ENCODE measurements at places on chromosomes 6 and 20.
A peak's percentile ranks its signal among the peaks of the same experiment; 100 is the strongest.

GRCh38 chr6:87181903-87182302, 26.5 kb downstream of the ZNF292 start:
- DNase-seq: no peak

- no peak for DNase-seq
Measured at GRCh38 chr6:128150376-128150775, 249.5 kb upstream of the THEMIS start.

GRCh38 chr6:125884634-125885371, 71.8 kb upstream of the HINT3 start:
- no peak for DNase-seq

DNA sequence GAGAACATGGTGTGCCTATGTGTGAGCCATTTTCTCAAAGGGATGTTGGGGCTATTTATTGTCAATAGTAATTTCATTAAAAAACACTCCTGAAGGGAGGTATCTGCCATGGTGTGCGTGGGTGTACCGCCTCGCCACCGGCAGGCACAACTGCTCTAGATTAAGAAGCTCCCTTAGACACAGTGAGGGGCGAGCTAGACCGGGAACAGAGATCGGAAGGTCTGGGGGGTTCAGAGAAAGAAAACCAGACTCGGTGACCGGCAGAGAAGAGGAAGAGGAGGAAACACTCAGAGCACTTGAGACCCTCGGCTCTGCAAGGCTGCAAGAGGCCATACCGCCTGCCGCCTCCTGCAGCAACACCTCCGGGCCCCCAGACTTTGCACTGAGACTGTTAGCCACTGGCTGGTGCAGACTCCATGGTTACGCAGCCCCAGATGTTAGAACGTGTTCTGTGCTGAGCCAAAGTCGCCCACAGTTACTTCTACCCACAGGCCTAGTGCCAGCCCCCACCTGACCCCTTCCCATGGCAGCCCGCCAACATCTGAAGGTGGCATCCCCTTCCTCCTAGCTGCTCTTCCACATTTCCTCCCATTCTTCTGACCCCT, 18.1 kb downstream of the PXDC1 start:
- no peak for DNase-seq

GRCh38 chr6:113031591-113032238, 684.6 kb downstream of the RFPL4B start:
- peak; percentile 4 for DNase-seq

- DNase-seq: no peak
Measured at GRCh38 chr20:35981969-35982368, 13.6 kb downstream of the CNBD2 start.

- DNase-seq: no peak
Measured at GRCh38 chr20:21391185-21391971, 5.9 kb downstream of the NKX2-4 start.

DNA sequence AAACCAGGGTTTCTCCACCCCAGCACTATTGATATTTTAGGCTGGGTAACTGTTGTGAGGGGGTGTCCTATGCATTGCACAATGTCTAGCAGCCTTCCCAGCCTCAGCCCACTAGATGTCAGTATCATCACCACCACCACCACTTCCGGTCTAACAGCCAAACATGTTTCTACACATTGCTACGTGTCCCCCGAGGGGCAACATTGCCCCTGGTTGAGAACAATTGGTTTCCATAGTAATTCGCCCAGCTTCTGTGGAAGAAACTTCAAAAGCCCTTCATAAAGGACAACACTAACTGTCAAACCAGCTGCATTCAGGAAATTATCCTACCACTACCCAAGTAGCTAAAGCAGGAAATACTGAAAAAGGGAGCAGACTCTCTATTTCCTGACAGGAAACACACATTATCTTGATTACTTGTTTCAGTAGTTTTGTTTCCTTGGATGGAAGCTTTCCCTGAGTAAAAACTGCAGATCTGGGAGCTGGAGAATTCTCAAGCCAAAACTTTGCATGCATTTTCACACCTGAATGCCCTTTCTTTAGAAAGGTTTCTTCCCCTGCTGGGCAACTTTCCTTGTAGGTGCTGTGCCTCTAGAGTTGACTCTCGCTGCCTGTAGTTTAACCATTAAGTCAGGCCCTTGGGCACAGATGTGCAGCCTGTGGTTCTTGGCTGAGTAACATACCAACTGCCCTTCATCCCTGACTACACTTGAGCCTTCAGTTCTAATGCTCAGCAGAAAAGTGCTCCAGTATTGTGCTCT, 23.6 kb downstream of the PKHD1 start:
- DNase-seq: no peak

GRCh38 chr20:35199740-35200139, 26.8 kb upstream of the MMP24 start:
- no peak for DNase-seq

DNA sequence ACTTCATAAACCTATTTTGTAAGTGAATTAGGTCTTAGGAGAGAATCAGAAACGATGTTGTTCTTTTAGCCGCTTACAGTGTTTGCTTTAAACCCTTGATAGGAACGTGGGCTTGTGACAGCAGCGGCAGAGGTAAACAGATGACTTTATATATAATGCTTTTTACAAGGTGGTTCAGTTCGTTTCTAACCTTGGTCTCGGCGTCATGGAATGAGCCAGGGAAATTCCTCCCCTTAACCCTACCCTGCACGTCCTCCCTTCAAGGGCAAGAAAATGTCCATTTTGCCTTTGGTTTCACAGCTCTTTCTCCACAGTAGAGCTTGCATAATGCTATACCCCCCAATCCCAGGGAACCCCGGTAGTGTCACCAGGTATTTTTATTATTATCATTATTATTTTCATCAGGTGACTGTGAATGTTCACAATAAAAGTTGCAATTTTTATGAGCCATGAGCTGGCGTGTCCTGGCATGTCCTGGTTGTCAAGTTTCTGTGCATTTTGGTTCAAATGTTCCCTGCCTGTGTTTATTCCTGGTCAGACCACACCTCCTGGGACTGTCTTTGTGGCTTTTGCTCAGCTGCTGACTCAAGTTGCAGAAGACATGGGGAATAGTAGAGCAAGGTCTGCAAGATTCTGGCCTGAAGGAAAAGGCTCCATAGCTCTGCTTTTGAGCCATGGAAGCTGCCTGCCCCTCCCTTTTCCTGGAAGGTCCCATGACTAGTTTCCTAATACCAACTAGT, 112.8 kb upstream of the BMP2 start:
- no peak for DNase-seq

GRCh38 chr20:4153251-4153650, 137.9 kb upstream of the RNF24 start:
- DNase-seq: no peak

GRCh38 chr6:3850451-3851203, 1.5 kb downstream of the FAM50B start:
- no peak for DNase-seq

- DNase-seq: no peak
Measured at GRCh38 chr6:38427492-38428210, 212.1 kb downstream of the BTBD9 start.

DNA sequence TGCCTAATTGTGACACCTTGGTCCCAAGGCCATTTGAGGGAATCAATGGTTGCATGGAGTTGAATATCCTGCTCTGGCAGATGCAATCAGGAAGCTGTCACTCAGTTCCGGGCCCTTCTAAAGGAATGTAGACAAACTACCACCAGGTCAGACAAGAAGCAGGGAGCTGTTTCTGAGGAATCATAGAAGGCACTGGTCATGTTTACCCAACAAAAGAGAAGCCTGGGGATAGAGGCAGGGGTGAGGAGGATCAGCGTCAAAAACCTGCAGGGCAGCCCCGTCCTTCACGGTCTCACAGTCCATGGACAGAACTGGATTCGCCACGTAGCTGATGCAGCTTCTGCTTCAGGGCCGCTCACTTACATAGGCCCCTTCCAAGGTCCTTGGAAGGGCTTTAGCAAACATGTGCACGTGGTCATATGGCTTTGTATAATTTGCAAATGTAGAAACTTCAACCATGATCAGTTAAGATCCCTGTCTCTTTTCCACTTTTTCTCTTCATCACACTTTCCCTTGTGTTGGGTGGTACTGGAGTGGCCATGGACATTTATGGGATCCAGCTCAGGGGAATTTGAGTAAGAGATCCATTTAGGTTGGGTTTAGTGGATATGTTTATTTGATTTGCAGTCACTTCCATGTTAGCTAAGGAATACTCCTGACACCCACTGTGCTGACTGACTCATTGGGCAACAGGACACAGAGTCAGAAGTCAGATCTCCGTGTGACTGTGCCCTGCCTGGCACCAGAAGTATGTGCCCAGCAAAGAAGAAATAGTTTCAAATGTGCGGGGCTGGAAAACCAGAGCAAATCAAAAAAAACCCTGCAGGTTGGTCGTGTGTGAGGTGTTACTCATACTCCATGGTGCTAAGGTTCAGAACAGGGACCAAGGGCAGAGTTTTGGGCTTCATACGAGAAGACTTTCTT, 60.0 kb upstream of the ZFAND3 start:
- no peak for DNase-seq

- no peak for DNase-seq
Measured at GRCh38 chr6:164478426-164478825, 831.0 kb downstream of the C6orf118 start.

DNA sequence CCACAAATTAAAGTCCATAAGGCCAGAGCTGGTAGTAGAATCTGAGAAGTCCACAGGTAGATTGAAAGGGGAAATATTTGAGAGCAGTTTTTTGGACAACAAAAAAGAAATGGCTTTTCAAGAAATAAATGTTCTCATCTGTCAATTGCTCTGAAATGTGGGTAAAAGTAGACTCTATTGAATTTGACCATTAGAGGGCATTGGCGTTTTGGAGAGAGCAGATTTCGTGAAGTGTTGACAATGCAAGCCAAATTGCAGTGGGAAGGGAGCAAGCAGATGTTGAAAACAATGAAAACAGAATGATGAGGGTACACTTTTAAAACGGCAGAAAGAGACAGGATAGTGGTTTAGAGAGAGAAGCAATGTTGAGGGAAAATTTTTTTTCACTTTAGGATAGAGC, 149.1 kb upstream of the FAM83B start:
- peak; percentile 10 for DNase-seq

GRCh38 chr6:106244931-106245330, 80.6 kb downstream of the ATG5 start:
- DNase-seq: no peak

- DNase-seq: no peak
Measured at GRCh38 chr20:50221501-50222308, 31.1 kb downstream of the CEBPB start.

DNA sequence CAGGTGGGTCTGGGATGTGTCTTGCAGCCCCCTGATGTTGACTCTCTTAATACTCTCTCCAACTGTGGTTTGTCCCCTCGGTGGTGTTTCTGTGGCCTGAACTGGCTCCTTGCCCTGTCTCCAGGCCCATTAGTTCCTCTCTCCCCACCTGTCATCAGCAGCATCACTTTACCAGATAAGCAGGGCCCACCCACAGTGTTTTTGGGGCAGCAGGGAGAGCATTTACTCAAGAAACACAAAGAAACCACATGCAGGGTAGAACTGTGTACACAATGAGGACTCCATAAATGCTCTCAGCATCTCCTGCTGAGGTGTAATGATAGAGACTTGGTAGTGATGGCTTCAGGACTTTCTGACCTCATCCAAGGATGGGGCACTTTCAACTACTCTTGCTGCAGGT, 20.2 kb upstream of the MRPS18A start:
- DNase-seq: no peak

- DNase-seq: no peak
Measured at GRCh38 chr6:132330759-132331158, 70.5 kb downstream of the MOXD1 start.

DNA sequence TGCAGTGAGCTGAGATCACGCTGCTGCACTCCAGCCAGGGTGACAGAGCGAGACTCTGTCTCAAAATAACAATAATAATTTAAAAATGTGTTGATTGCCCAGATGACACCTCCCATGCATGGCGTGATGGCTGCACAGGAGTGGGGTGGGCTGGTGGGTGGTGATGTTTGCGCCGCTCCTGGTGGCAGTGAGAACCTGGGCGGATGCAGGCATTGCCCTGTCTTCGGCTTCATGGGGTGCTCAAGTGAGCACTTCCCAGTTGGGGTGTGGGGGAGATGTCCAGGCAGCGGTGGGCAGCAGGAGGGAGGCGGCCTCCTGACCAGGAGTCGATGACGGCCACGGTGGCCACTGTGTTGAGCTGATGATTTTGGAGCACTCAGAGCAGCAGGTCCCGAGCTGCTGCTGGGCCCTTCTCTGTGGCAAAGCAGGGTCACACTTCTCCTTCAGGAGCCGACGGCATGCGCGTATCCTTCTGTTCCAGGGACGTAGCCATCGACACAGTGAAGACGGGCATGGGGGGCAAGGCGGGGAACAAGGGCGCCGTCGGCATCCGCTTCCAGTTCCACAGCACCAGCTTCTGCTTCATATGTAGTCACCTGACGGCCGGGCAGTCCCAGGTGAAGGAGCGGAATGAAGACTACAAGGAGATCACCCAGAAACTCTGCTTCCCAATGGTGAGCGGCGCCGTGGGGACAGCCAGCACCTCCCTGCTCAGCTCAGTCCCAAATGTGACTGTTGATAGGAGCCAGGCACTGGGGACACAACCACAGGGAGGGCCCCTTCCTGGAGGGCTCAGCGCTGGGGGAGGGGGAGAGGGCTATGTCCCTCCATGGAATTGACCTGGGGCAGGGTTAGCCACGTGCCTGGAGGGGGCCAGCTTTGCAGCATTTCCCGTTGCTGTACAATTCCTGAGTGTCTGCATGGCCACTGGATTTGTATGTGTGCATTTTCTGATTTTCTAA, 89.7 kb downstream of the SYNJ2 start:
- DNase-seq: no peak

GRCh38 chr6:169044381-169045230, 209.0 kb downstream of the THBS2 start:
- no peak for DNase-seq

DNA sequence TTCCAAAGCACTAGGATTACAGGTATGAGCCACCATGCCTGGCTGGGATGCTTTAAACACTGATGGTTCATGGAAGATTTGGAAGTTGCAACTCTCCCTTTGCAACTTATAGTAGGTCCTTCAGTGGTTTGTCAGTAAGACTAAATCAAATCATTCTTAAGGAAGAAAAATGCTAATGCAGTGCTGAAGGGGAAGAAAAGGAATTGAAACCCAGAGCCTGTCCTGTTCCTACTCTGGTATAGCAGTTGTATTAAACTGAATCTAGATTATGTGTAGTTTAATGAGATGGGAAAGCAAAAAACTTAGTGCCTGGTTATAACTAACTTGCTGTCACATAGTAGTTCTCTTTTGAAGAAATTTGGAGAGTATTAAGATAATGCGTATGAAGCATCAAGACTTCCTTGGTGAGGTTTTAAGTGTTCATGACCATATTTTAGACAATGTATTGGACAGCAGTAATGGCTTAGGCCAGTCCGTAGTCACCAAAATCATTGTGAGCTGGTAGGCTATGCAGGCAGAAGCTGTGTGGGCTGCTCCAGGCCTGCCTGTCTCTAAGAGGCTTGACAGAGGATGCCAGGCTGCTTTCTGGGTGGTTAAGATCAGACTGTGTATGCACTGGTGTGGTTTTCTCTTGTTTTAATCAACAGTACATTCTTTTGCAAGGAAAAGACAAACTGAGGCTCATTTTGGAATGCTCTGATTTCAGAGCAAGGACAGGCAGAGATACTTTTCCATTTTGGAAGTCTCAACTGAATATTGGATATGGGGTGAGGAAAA, 14.0 kb downstream of the PAQR8 start:
- DNase-seq: no peak
